ENCODE measurements at places on chromosomes 1 and 21. TPM values are rescaled to one million over a fixed set of nuclear protein-coding genes. Genes with fewer than 3 reads are reported as not detected.

Gene TMPRSS3
- 0.42 TPM for total RNA-seq

DNA sequence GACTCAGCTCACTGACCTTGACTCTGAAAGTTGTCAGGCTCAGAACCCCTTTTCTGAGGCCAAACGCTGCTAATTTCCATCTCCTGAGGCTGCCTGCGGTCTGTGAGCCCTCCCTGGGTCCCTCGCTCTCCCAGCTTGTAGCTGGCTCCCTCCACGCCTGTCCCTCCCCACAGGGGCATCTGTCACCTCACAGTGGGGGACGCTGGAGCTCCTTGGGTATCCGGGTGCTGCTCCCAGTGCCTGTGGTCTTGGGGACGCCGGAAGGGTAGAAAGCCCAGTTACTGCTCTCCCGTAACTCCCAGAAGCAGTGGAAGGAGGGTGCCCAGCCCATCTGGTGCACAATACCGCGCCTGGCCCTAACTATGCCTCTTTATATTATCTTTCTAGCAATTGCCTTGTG, 13.0 kb upstream of the MMEL1 start:
- DNase-seq, result no peak

- DNase-seq, result no peak
Observed at GRCh38 chr1:19752083-19752696, 47.5 kb downstream of the TMCO4 start.

GRCh38 chr1:1366699-1367066, 8.3 kb downstream of the AURKAIP1 start:
- DNase-seq, result no peak

DNA sequence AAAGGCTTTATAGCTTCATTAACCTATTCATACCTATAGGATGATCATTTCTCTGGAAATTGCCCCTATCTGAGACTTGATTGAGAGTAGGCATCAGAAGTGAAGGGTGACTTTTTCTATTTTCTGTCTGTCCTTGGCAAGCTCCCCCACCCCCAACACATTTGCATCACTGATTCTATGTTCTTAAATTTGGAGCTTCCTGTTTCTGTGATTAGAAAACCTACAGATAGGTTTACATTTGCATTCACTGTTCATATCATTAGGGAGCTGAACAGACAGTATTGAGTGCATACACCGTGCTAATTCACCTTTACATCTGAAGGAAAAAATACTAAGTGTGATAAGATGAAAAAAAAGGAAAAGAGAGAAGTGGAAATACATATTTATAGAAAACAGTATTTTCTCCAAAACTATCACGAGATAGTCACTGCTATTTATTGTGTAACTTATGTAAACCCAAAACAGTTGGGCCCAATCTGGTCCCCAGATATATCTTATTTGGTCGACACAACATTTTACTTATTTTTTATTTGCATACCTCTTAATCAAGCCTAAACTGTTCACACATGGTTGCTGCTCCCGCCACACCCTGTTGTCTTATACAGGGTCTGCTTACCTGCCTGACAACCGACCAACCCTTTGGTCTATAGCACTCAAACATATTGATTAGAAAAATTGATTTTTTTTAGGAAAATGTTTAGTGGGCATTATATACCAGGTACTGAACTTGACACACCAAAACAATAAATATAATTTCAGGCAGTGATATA, 218.8 kb downstream of the NTNG1 start:
- DNase-seq, result no peak

DNA sequence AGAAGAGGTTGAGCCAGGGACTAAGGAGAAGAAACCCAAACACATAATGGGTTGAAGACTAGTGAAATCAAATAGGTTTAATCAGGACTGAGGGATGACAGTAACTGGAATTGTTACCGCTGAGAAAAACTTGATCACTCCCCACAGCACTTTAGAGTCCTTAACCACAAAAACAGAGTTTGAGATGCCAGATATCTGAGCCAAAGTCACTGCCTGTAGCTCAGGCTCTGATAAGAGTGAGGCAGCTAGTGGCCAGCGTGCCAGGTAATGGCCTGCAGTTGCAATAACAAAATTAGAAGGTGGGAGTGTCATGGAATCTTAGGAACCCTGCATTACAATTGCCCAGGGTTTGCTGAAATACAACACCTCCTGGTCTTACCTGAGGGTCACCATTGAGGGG, 48.0 kb downstream of the PRKAB2 start:
- DNase-seq, result no peak

All from thymus (tissue), 14 donors.